ENCODE measurements at places on chromosomes 3 and 15.

DNA sequence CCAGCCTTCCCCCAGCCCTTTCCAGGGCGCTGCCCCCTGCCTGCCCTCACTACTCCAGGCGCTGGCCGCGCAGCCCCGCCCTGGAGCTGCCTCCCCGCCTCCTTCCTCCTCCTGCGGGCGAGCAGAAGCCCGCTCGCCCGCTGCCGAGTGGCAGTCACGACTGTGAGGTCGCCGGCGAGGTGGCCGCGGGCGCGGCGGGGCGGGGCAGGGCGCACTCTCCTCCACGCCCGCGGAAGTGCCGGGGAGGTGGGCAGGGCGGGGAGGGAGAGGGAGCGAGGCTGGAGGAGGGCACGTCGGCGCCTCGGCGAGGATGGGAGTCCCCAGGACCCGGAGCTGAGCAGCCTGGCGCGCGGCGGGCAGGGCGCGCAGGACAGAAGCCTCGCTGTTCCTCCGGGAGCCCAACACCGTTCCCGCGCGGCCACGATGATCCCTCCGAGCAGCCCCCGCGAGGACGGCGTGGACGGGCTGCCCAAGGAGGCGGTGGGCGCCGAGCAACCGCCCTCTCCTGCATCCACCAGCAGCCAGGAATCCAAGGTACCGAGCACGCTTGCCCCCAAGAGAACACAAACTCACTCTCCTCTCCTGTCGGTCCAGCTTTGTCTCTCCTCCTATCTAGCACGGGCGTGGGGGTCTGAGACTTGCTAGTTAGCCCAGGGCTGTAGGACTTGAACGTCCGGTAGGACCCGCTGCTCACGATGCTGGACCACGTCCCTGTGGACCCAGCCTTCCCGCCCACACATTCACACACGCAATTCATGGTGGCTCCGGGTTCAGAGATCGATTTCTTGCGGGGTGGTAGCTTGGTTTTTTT lies at the start of gene STAC:
Gene STAC, plus strand, starts transcription at position 284 of the 811 bp plus-strand sequence. Its CDS starts 140 bp downstream, at position 424.
- DNase-seq: no peak

DNA sequence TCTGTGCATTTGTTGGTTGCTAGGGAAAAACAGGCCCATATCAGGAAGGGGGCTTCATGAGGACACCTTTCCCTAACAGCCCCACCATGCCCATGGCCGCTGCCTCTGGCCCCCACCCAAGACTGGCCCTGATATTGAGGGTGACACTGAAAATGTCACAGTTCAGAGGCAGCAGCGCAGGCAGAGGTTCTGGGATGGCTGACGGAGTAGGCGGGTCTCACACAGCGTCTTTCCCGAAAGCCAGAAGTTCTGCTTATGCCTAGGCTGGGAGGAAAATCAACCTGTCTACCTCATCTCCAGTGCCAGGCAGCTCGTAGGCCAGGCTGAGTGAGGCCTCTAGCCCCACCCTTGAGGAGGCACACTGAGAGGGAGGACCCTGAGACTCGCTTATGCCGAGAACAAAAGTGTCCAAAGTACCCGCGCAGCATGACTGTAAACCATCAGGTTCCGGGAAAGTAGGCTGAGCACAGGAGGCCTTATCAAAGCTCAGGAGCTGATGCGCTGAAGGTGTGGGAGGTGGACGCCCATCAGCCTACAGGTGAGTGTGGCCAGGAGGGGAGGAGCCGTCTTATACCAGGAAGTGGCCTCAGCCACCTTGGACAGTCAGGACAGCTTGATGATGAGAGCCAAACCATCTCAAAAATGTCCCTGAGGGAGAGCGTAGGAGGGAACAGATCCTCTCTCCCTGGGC lies 27.5 kb downstream of the GRAMD2A start:
- DNase-seq: no peak

DNA sequence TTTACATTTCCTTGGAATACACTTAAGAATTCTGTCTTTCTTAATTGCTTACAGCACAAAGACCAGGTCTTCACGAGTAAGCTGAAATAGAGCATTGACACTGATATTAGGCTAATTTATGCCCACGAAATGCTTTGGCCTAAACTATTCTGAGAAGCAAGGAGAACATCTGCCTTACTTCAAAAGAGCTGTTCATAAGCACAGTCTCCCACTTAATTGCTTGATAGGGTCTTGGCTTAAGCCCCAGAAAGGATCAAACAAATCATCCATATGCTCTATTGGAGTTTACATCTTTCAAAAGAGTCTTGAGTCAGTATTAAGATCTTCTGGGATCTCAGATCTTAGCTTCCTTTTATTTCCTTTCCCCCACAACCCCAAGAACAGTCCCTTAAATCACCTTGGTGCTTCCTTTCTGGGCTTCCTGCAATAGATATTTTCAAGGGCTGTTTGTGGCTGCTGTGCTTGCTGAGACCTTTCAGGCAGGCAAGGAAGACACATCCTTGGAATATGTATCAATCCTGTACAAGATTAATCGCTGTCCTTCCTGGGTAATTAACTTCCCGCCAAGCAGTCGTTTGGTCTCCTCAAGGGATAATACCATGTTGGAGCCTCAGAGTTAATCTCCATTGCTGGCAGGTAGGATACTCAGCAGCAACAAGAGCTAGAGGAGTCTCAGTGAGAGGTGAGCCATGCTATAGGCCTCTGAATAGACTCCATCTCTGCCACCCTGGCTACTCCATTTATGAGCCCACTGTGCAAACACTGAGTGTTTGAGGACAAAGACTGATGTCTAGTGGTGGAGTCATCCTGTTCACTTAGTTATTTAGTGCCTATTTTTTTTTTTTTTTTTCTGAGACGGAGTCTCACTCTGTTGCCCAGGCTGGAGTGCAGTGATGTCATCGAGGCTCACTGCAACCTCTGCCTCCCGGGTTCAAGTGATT lies 37.1 kb downstream of the TMEM158 start:
- no peak for DNase-seq

- DNase-seq: no peak
These were observed 10.7 kb downstream of the MUC20 start for GRCh38 chr3:195731356-195731905.

- no peak for DNase-seq
These were observed 176.1 kb upstream of the HES1 start for GRCh38 chr3:193959861-193960260.

GRCh38 chr3:119944091-119944490 lies 150.2 kb downstream of the GSK3B start:
- DNase-seq: no peak

GRCh38 chr3:152760591-152760990 lies 74.3 kb upstream of the P2RY1 start:
- no peak for DNase-seq

- no peak for DNase-seq
These were observed 43.5 kb downstream of the IFT57 start for GRCh38 chr3:108178676-108179075.

DNA sequence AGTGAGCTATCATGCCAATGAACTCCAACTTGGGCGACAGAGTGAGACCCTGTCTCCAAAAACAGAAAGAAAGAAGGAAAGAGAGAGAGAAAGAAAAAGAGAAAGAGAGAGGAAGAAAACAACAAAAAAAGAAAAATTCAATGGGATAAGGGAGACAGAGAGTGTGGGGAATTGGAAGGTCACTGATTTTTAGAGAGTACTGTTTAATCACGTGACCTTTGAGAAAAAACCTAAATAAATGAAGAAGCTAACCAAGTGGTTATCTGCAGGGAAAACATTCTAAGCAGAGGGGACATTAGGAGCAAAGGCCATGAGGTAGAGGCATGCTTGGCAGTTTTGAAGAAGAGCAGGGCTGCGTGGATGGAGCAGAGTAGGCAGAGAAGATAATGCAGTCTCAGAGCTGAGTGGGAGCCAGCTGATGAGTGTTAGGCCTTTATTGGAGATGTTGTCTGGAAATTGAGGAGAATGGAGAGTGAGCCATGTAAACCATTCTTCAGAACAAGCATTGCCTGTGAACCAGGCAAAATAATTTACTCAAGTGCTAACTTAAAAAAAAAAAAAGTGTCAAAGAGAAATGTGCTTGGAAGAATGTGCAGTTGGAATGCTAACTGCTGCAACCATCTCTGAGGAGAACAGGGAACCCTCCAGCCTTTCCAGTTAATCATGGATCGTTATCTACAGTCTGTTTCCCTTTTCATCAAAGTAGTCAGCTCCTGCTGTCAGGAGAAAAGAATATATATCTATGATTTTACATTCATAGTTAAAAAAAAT lies 377.3 kb upstream of the SEMA6D start:
- no peak for DNase-seq

- no peak for DNase-seq
These were observed 30.1 kb upstream of the SLC28A2 start for GRCh38 chr15:45221967-45222366.

GRCh38 chr3:196323691-196324090 lies 5.7 kb upstream of the DYNLT2B start:
- no peak for DNase-seq

DNA sequence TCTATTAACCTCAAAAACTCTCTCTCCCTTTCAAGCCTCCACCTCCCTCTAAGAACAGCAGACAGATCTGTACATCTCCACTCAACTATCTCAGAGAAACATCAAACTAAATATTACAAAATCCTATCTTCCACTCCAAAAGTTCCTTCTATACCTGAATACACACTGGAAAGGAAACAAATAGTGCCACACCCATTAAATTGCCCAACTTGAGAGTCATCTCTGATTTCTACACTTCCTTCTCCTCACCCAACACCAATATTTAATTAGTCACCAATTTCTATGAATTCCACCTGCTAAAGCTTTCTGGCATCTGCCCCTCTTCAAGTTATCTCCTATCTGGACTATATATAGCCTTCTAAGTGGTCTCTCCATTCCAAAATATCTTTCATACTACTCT lies 65.8 kb downstream of the PEAK1 start:
- DNase-seq: no peak

DNA sequence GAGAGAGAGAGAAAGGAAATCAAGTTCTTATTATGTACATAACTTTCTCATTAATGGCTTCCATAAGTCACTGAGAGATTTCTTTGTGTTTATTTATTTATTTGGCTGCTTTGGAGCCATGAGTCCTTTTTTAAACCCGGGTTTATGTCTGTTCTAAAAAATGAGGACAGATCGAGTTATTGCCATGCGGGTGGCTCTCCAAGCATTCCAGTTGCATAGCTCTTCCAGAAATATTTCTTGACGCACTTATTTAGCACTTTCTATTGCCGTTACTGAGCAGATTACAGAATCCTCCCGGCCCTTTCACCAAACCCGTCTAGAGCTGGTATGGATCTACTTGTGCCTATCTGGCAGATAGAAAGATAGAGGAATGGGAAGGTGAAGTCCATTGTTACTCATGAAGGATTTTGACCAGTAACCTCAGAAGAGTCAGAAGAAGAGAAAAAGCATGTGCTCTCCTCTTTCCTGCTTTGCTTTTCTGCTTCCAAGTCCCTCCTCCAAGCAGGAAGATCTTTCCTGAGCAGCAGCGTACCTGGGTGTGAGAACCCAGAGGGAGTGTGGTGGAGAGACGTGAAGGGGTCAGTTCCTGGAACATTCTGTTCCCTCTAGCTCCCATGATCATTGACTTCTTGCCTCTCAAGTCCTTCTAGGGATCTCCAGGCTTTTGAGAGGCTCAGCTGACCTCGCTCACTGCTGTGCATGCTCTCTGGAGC lies 112.8 kb downstream of the LPP start:
- no peak for DNase-seq

- DNase-seq: no peak
These were observed at the start of gene SIDT1 for GRCh38 chr3:113531826-113532697. Gene SIDT1, plus strand, starts transcription at chr3:113532555. Its CDS starts 467 bp downstream, at chr3:113533022.

DNA sequence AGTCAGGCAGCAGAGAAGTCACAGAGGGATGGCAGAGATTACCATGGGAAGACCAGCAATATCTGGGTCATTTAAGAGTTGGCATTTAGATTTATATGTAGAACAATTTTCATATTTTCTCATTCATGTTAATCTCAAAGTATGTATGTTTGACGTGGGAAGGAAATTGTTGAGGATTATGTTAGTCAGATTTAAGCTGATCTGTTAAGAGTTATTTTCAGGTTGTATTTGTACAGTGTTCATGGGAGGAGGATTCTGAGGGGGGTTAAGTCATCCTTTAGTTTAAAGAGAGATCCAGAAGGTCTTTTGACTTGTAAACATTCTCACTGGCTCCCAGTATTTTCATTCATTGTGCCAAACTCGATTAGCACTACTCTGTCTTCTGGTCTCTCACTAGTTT lies 34.7 kb downstream of the PPM1L start:
- DNase-seq: no peak

GRCh38 chr3:44428910-44429309 lies 48.6 kb downstream of the ZNF445 start:
- no peak for DNase-seq

DNA sequence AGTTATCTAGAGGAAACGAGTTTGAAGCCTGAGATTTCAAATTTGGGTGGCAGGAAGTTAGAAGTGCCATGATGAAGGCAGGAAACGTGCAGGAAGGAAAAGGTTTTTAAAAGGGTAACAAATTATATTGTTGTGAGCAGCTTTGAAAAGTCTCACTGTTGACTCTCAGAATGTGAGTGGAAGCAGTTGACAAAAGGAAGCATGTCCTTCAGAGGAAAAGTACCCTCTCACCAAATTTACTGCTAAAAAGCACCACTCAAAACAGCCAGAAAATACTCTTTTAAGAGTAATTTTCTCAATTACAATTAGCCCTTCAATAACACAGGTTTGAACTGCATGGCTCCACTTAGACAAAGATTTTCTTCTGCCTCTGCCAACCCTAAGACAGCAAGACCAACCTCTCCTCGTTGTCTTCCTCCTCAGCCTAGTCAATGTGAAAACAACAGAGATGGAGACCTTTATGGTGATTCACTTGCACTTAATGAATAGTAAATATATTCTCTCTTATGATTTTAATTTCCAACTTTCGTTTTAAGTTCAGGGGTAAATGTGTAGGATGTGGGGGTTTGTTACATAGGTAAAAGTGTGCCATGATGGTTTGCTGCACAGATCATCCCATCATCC lies 117.1 kb upstream of the LIPC start:
- DNase-seq: no peak

- no peak for DNase-seq
These were observed 568 bp downstream of the SENP2 start for GRCh38 chr3:185586686-185587039.

GRCh38 chr3:159150180-159150579 lies 348.3 kb downstream of the MFSD1 start:
- DNase-seq: no peak

DNA sequence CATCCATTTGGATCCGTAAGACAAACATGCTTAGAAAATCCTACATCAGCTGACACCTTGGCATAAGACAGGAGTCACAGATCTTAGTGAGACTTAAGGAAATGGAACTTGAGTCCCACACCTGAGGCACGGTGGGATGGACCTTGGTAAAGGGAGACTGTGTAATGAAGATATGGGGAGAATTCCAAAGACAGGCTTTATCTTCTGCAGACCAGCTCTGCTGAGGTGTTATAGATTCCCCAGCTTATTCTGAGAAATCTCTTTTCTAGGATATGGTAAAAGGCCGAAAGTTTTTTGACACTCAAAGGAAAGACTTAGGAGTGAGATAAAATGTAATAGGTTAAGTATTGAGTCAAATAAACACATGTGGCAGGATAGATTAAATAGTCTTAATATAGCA lies 8.3 kb upstream of the MTMR10 start:
- DNase-seq: no peak

GRCh38 chr3:29933802-29934490 lies 653.1 kb downstream of the RBMS3 start:
- no peak for DNase-seq

All from stimulated activated CD8-positive, alpha-beta memory T cell treated with anti-CD3 and anti-CD28 coated beads, Interleukin-15, amount 100 ng/mL, for 24 hours (primary cell).